ENCODE measurements at places on chromosomes 16 and 17.

DNA sequence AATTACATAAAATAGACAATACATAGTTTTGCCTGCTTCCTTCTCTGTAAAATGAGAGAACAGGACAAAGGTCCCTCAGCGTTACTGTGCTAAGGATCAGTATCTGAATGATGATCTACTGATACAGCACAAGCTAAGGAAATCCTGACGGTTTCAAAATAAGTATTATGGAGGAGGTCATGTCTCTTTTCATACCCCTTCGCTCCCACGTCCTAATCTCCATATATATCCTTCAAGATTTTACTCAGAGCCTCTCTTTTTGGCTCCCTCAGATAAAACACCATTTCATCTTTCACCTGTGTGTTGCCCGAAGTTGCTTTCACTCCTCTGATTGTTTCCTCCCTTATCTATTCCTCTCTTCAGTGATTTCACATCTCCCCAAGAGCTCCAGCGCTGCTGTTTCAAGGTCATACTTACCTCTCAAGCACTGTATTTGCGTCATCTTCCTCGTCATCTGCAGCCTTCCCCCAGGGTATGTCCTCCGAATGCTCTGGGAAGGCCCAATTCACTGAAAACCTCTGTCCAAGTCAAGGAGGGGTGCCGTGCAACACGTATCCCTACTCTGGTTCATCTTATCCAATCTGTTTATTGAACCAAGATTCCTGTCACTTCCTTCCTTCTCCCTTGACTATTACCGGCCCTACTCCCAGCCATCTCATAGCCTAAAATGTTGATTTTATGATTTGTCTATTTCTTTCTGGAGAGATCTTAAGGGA, 1.2 kb upstream of the BLTP2 start:
- no peak for DNase-seq

DNA sequence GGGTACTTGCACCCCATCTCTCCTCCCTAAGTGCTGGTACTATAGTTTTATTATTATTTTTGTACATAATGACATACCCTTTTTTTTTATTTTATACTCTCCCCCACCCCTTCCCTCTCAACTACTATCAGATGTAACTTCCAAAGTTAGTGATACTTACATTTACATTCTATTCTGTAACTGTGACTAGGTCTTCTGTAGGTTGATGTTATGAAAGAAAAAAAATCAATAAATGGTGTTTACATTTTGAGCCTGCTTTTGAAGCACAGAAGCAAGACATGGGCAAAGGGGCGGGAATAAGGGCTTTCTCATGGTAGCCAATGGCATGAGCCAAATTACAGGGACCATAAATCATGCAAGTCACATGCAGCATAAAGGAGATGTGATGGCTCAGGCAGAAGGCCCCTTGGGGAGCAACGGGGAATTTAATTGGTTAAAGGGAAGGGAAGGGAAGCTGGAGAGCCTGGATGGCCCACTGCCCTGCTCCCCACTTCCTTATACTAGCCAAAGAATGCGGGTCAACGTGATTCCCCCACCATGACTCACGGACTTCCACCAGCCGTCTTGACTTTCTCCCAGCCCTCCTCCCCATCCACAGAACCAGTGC, 2.4 kb upstream of the ACSF2 start:
- no peak for DNase-seq

DNA sequence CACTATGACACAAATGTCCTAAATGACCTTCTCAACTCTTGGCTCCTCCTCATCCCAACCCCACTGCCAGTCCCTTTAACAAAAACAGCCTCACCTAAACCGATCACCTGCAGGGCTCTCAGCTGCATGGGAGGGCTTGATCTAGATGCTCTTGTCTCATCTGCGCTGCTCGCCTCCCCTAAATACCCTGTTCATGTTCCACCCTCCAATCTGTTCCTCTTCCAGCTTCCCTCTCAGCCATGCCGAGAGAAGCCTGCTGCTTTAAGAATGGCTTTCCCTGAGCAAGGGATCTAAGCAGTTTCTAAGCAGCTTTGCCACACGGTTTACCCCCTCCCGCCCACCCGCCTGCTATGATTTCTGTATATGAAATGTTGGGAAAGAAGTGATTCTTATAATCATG, 23.7 kb downstream of the PIPOX start:
- no peak for DNase-seq

- DNase-seq: no peak
These were observed 23.4 kb upstream of the SEC14L1 start for GRCh38 chr17:77117415-77117814.

GRCh38 chr17:27247958-27248342, 46.0 kb upstream of the WSB1 start:
- DNase-seq: no peak

GRCh38 chr17:37512442-37513068, 22.9 kb downstream of the DUSP14 start:
- no peak for DNase-seq

- DNase-seq: no peak
These were observed 1287.8 kb upstream of the CDH8 start for GRCh38 chr16:63323722-63324705.

DNA sequence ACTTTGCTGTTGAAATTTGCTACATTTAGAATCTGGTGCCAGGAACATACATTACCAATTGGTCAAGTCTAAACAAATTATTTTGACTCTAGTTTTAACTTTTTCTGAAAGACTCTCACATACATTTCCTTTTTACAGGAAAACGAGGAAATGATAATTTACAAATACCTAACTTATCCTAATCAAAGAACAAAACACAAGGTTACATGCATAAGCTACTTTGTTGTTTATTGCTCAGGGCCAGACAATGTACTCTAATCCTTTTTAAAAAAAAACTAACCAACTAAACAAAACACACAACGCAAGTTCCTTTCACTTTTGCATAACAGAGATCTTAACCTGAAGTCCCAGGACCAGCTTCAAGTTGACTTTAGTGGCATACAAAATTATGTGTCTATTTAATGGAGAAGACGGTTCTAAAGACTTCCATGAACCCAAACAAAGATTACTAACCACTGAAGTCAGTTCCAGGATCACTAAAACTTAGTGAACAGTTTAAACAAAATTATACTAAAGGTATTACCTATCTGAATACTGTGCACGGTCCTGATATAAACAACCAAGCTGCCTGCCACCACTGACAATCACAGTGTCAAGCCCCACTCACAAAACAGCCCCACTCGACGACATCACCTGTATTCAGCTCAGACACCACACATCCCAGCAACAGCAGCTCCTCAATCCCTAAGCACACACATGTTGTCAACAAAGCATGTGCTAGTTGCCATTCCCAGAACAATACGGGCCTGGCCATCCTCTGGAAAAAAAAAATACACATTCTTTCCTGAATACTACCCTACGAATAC, 1.9 kb downstream of the ZNF652 start:
- DNase-seq: peak; percentile 55

DNA sequence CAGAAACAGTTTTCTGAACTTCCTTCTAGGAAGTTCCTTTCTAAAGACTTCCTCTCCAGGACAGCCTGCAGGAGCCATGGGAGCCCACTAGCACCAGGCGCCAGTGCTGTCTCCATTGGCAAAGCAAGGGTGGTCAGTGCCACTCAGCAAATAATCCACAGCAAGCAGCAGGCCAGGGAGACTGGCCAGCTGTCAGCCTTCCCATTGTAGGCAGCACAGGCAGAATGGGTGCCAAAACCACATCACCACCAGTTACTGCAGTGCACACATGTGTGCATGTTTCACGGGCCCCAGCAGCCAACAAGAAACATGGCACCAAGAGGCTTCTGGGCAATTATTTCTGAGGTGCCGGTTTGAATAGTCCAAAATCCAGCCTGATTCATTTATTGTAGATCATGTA, 26.7 kb downstream of the DNASE1 start:
- DNase-seq: no peak

GRCh38 chr17:50919321-50920040, 53.3 kb upstream of the TOB1 start:
- DNase-seq: peak; percentile 71

DNA sequence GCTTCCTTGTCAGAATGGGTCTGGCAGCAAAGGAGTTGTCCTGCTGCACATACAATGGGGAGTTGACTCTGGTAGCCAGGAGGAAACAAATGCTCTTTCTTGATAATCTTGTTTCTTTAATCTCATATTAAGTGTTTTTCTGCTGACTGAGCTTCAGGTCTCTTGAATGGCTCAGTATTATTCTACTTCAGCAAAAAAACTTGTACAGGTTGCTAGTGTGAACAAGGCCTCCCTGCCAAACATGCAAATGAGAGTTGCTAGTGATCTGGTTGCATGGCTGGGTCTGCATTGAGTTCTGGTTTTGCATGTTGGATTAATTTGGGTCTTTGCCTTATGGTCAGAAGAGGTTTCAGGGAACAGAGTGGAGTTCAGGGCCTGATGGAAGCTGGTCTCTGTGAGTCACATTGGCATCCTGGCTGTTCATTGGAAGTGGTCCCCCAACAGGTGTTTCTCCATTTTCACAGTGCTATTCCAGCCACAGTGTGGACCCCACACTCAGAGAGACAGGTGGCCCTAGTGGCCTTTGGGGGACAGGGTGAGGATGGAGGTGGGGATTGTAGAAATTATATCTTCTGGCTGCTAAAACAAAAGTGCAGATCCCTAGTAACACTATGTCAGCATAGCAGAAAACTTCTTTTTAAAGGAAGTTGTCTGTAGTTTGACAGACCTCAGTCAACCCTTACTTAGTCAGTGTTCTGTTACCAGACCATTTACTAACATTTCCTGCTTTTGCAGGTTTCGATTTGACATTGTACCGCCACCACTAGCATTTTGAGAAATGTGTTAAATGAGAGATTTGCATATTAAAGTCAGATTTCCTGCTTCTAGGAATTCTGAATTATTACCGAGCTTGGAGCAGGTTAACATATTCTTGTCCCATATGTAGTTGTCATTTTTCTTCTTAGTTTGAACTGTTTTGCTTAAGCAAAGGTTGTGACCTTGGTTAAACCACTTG, 47.1 kb downstream of the EPN2 start:
- DNase-seq: no peak

DNA sequence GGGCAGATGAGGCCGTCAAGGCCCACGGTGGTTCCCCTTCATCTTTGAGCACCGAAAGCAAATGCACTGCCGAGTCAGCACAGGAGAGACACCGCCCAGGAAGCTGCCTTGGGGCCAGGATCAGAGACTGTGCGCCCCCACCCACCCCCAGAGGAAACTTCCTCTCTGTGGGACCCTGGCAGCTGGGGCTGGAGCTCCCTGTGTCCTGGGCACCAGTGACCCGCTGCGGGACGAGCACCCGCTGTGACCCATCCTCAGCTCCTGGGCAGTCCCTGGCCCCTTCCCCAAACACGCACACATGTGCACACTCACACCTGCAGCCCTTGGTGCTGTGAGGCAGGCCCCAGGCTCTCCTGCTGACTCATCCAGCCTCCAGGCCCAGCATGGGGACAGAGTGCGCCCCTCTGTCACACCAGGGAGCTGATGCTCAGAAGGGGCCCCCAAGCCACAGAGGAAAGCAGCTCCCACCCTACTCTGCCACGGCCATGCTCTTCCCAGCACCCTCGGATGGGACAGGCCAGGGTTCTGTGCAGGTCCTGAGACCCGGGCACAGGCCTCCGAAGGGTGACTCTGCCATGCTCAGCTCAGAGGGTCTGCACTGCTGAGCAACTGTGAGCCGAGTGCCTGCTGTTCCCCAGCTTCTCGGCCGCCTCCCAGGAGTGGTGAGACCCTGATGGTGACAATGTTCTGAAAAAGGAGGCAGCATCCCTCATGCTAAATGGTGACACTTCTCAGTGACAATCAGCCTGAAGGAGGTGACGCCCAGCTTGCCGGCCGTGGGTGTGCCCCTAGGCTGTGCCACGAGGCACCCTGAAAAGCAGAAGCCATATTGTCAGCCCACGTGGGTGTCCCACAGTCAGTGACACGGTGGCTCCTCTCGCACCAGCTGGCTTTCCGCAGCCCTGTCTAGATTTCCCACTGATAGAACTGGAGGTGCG, 3.6 kb downstream of the PIEZO1 start:
- DNase-seq: no peak

DNA sequence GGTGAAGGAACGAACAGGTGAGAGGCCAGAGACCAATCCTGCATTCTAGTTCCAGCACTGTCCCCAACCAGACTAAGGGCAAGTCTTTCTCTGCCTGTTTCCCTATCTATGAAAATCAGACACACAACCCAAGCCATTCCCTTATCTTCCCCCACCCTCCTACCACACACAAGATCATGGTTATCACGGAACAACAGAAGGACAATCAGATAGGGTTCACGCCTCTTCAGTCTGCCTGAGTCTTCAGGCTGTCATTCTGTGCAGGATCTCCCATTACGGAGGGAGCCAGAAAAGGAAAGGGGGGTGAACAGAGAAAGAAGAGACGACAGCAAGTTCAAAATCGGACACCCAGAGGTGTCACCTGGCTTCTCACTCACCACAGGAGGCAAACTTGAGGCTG, 11.1 kb downstream of the TLE7 start:
- no peak for DNase-seq

DNA sequence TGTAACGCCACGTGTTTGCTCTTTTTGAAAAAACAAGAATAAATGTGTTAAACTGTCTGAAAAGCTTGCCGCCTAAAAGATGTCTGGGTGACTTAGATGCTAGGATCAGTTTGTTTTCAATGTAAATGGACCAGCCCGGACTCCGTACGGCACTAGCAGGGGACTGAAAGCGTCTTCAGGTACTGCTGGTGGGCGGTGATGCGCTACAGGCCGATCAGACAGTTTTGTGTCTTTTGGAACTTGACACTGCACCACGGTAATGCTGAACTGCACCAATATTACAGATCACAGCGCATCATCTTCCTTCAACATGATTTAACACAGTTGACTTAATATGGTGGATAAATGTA, 727 bp upstream of the MBTPS1 start:
- DNase-seq: no peak

DNA sequence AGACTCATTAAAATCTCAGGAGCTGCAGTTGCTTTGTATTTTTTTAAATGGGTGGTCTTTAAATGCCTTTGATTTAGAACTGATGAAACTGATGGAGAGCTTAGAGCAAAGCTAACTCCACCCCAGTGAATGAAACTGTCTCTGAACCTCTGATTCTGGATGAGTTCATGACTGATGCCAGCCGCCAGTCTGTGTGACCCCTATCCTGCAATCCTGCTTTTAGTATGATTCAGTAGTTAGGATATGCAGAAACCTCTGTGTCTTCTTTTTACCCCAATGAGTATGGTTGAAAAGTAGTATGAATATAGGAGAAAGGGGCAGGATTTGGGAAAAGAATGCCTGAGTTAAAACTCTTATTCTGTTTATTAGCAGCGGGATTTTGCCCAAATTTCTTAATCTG, 12.3 kb upstream of the SALL1 start:
- DNase-seq: no peak

All from natural killer cell (primary cell).